Stimulated activated CD8-positive, alpha-beta memory T cell treated with anti-CD3 and anti-CD28 coated beads, Interleukin-4, amount 100 ng/mL, for 4 hours (primary cell): ENCODE measurements at places on chromosomes 12 and 14.

- DNase-seq, result no peak
These were observed 11.2 kb downstream of the ADSS1 start for GRCh38 chr14:104734991-104735779.

GRCh38 chr14:24954700-24955037, 95.3 kb downstream of the STXBP6 start:
- no peak for DNase-seq

DNA sequence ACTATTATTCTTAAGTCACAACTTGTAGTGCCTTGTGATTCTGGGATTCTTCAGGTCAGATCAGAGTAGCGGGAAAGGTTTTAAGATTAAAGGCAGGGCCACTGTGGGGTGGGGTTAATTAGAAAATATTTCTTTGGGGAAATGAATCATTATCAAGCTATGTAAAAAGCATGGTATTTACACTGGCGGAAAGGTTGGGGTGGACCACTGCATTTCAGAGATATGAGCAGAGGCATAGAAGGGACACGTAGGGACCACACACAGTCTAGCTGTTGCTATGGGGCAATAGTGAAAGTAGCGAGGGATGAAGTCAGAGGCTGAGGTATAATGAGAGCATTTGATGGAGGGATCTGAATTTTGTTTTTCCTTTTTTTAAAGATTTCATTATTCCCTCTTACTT, 31.7 kb upstream of the KCNH3 start:
- no peak for DNase-seq

DNA sequence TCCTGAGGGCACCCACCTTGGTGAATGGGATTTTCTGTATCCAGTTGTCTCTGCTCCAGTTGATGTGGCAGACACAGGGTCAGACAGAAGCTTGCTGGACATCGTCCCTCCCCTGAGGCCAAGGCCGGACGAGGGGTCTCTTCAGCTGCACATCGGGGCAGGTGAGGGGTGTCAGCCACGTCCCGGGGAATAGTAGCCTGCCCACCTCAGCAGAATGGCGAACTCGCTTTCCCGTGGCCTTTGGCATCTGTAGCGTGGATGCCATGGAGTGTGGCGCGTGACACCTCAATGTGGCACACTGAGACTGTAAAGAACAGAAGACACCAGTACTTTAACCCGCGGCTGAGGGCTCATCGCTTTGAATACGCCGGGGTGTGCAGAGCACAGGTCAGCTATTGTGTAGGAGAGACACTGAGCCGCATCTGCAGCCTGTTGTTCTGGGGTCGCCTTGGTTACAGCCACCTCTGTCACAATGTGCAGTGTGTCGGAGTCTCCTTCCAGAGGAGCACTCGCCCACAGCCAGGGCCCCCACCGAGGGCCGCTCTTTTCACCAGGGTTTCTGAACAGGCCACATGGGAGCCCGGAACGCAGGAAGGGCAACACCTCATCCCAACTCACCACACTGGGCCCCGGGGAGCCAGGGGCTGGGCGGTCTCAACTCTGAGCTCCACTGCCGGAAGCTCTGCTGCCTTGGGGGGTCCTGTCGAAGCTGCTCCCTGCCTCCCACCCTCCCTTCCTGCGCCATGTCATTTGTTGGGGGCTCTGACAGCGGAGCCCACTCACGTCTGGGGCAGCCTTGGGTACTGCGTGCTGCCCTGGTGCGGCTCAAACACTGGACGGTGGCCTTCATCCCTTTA, 77.0 kb downstream of the ADGRD1 start:
- DNase-seq, result no peak

DNA sequence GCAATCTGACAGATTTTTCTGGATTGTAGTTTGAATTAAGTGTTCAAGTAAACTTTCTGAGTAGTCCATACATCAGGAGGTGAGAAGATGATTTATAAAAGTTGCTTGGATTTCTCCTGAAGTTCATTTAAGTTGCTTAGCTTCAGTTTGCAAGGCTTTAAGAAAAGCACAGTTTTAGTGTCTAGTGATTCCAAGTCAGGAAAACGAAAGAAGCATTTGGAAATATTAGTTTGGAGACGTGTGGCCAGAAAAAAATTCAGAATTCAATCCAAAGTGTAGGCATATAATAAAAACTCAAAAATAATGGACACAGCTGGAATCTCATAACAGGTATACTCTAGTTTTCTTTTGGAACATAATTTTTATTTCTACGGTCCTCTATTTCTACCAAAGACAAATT, 25.5 kb upstream of the PRICKLE1 start:
- no peak for DNase-seq

DNA sequence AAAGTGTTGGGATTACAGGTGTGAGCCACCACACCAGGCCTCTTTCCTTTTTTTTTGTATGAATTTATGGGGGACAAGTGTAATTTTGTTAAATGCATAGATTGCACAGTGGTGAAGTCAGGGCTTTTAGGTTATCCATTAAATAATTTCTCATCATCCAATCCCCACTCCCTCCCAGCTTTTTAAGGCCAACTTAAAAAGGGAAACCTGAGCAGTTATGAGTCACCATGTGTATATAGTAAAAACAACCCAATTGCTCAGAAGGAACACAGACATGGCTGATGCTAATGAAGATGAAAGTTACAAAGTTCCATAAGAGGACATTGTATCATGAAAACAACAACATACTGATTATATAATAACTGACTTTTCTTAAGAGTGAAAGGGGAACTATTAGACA, 25.6 kb upstream of the ARID2 start:
- DNase-seq, result no peak

GRCh38 chr12:120466560-120467315, 2.8 kb downstream of the SRSF9 start:
- DNase-seq, result no peak

GRCh38 chr12:108849660-108850059, 7.7 kb downstream of the SSH1 start:
- no peak for DNase-seq

GRCh38 chr12:54749191-54749818, 101.1 kb upstream of the DCD start:
- DNase-seq, result no peak

- no peak for DNase-seq
These were observed 582 bp downstream of the LRRIQ1 start for GRCh38 chr12:85036733-85037132.

- no peak for DNase-seq
These were observed 1.9 kb downstream of the PTPN21 start for GRCh38 chr14:88552876-88553275.

DNA sequence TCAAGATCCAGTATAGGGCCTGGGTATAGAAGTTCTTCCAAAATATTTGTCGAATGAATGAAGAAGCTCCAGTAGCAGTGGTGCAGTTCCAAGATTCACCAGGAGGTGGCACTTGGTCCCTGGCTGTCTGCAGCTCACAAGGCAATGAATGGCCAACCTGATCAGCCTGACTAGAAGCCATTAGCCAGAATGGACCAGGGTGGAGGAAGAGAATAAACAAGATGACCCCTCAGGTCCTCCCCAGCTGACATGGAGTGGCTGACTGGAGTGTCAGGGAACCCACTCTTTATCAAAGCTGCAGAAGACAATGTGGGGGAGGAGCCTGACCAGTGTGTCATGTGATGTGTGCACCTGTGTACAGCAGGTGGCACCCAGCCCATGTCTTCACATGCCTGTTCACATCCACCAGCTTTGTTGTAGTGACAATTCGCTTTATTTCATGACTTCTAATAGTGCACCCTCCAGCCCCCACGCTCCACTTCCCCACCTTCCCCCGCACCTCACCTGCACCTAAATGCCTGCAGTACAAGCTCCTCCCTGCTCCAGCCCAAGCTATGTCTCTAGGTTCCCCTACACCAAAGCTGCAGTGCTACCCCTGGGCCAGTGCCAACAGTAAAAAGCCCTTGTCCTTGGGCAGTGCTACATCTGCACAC, 3.0 kb downstream of the LTBP2 start:
- DNase-seq, result peak; percentile 58

GRCh38 chr14:92462568-92462967, 51.0 kb upstream of the RIN3 start:
- DNase-seq, result no peak

DNA sequence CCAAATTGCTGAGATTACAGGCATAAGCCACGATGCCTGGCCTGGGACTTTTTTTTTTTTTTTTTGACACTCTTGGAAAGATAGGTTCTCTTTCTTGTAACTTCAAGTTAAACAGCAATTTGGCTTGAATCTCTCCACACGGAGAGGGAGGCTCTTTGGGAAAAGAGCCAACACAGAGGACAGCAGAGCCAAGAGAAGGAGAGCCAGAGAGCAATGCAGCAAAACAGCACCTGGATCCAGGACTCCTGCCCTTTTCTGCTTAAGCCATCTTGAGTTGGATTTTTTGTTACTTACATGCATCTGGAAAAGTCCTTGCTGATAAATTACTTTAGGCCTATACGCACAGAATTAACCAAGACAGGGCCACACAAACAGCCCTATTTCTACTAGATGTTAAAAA, 176.8 kb downstream of the APAF1 start:
- DNase-seq, result no peak

DNA sequence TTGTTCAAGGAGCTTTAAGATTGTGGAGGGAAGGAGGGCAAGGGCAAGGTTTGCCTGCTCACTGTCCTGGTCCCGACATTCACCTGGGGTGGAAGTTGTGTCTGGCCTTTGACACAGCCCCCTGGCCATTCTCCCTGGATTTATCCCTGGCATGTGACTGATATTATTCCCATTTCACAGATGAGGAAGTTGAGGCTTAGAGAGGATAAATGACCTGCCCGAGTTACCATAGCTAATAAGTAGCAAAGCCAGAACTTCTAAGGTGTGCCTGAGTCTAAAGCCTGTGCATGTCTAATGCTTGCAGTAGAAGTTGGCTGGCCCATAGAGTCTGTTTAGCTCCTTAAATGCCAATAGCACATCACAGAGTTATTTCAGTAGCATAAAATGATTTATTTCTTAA, 720 bp upstream of the FGF6 start:
- DNase-seq, result no peak

GRCh38 chr12:71057330-71057729, 100.5 kb downstream of the TSPAN8 start:
- no peak for DNase-seq

GRCh38 chr12:10563002-10563401, 50.4 kb downstream of the MAGOHB start:
- DNase-seq, result no peak

DNA sequence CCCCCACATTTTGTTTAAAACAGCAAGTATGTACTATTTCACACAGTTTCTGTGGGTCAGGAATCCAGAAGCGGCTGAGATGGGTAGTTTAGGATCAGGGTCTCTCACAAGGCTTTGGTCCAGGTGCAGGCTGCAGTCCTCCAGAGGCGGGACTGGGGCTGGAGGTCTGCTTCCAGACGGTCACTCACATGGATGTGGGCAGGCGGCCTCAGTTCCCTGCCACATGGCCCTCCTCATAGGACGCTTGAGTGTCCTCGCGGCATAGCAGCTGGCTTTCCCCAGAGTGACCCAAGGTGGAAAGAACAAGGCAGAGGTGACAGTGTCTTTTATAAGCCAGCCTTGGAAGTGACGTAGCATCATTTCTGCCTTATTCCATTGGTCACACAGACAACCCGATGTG, 7.9 kb upstream of the C1RL start:
- DNase-seq, result no peak

DNA sequence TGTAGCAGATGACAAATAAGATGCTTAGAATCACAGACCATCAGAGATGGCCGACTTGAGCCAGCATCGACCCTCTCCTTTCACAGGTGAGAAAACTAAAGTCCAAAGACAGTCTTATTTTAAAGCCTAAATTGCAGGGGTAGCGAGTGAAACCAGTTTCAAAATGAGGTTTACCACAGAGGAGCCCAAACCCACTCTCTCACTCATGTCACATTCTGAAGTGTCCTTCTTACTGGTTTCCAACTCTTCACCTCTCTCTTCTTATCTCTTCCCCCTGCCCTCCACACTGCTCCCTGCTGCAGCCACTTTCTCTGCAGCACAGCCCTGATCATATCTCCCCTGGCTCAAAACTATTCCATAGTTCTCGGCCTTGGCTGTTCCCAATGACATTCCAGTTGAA, 57.0 kb upstream of the NID2 start:
- no peak for DNase-seq

GRCh38 chr12:1199700-1200099, 208.7 kb downstream of the ERC1 start:
- DNase-seq, result no peak

DNA sequence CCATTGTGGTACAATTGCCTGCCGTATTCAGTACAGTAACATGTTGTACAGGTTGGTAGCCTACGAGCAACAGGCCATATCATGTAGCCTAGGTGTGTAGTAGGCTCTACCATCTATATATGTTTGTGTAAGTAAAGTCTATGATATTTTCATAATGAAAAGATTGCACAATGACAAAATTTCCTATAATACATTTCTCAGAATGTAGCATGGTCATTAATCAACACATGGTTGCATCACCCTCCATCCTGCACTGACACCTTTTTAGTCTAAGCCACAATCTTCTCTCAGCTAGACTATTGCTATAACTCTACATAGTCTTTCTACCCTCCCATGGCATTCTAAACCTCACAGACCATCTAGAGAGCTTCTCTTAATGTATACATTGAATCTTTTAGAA, 158.5 kb upstream of the HMGA2 start:
- DNase-seq, result no peak

DNA sequence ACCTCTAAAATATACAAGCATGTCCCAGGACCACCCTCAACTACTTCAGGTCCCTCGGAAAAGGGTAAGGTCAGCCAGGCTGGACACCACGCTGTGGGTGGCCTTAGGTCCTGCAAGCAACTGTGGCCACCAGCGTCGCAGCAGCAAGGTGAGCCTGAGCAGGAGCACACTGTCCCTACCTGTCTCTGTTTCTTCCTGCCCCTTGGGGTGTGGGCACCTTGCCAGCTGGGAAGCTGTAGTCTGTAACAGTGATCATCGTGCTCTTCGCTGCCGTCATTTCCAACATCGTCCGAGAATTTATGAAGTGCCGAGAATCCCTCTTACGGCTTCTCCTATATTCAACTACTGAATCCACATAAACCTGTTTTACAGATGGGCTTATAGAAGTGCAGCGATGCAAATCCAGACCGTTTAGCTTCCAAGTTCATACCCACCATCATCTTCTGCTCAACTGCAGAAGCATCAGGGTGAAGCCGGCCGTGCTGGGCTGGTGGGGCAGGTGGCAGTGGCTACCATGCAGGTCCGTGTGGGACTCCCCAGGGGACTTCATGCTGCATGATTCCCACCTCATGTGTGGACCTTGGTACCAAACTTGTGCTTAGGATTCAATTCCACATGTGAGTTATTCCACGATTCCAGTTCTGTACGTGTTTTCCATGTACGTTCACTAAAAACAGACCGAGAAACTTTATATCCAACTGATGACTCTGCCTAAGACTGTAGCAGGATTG, 361.3 kb upstream of the SFSWAP start:
- DNase-seq, result no peak
